Activated CD4-positive, CD25-positive, alpha-beta regulatory T cell treated with anti-CD3 and anti-CD28 coated beads, Interleukin-2, amount 50 U/mL, for 24 hours (primary cell): ENCODE measurements at places on chromosomes 7 and 10.

DNA sequence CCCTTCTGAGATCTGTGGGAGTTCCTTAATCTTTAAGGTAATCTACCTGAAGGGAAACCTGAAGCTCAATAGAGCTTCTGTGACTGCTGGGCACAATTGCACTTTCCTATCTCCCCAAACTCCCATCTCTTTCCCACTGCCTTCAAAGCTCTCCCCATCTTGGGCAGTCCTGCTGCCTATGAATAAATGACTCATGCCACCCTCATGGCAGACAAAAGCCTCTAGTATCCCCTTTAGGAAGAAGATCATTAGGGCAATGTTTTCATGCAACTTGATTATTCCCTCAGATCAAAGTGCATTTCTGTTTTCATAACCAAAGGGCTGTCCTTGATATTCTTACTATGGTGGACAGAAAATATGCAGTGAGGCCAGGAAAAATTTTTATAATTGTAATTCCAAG lies 704.9 kb upstream of the LRRN3 start:
- ATAC-seq = no peak

DNA sequence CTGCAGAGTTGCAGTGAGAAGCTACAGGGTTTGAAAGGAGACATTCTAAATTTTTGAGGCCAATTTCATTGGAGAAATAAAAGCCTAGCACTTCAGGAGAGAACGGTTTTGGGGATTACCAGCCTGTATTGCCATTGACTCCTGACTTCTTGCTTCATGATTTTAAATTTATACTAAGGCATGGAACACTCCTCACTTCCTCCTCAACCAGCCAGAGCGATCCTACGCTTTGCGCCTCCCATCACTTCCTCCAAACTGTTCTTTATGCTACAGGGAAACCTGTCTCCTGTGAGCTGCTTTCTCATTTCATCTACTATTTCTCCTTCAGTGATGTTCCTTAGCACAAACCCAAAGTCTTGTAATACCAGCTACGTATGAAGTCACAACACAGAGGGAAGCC lies 495.1 kb downstream of the SUGCT start:
- ATAC-seq = no peak

- ATAC-seq = no peak
Observed at GRCh38 chr10:118557946-118558345, 37.5 kb downstream of the PRLHR start.

- no peak for ATAC-seq
Observed at GRCh38 chr10:102122450-102122849, 2.3 kb upstream of the LDB1 start.

DNA sequence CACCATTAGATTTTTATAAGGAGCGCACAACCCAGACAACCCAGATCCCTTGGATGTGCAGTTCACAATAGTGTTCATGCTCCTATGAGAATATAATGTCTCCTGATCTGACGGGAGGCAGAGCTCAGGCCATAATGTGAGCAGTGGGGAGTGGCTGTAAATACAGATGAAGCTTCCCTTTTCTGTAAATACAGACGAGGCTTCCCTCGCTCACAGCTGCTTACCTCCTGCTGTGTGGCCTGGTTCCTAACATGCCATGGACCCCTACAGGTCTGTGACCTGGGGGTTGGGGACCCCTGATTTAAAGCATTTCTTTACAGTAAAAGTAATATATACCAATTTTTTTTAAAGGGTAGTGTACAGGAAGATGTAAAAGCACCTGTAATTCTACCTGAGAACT lies 33.2 kb downstream of the HELLS start:
- ATAC-seq = no peak

DNA sequence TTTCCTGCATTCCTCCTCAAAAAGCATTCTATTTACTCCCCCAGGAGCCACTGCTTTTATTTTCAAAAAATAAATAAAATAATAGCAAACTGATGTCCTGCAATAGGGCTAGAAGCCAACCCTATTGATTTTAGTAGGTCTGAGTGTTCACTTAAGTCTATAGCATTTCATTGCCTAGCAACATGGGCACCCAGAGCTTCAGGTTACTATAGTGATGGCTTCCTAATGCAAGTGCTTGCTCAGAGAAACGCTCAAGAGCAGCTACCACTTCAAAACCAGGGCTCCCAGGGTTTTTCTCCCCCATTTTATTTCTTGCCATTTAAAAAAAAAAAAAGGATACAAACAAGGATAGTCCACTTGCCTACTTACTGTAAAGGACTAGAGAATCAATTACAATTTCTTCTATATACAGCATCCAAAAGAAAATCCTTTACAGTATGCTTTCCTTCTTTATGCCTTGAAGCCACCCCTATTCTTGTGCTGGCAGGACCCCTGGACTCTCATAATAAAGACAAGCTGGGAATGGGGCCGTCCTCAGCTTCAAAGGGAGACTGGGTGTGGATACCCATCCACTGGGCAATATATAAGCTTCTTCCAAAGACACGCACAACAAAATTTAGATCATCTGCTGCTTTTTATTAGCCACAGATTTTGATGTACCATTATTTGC lies 133.3 kb downstream of the VPS41 start:
- no peak for ATAC-seq

DNA sequence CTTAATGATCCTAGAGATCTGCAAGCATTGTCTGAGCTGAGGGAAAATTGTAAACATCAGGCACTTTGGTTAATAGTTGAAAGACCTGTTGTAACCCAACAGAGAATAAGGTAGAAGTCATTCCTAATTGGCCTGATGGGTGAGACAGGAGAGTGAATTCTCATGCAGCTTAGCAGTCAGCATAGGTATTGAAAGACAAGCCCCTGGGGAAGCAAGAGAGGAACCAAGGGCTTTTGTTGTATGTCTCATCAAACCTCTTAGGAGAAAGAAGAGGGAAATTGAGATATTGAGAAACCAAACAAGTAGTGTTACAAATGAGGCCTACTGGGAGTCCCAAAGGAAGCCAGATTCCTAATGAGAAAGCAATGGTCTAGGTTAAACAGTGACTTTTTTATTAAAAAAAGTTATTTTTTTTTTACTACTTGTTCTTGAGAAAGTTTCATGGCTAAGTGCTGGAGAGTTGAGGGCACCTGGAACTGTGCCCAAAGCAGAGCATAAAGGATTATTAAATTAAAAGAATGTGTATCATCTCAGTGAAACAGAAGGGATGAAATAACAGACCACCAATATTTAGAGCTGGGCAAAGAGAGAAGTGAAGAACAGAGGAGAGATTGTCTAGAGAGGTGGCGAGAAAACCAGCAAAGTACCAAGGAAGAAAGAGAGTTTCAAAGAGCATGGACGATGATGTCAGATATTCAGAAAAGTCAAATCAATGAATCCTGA lies 168.9 kb downstream of the CDK14 start:
- ATAC-seq = no peak

DNA sequence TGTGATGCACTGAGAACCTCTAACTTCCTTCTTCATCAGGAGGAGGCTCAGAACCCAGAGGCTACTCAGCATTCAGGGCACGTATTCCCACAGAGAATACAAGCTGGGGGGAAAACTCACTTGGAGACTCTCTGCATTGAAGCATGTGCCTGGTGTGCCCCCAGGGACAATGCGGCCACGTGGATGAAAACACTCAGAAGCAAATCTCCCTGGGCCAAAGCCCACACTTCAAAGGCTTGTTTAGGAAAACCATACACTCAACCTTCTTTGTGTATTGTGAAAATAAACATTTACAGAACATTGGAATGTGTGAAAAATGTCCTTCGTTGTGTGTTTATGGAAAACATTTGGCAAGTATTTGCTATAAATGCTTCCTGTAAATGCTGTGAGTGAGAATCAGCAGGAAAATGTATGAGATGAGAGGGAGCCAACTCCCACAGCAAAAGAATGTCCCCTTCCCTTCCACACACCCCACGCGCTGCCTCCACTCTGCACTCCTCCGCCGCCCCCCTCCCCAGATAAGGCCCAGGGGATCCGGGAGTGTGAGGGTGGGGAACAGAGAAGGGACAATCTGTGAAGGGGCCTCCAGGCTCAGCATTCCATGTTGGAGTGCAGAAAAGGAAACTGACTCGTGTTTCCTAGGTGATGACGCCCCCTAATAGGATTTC lies 339.5 kb downstream of the ELMO1 start:
- no peak for ATAC-seq

DNA sequence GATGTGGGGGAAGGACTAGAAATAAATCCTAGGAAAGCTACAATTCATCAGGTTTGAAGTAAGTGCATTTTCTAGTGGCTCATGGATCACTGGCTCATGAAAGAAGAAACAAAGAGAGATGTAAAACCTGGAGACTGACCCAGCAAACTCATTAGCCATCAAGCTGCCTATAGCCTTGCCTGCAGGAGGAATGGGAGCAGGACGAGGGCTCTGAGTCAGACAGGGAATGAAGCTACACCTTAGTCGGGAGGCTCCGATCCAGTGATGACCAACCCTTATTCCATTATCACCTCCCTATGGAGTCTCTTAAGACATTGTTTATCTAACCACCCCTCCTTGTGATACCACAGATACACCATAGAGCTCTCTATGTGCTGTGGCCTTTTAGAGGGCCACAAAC lies 112.5 kb upstream of the WDR11 start:
- ATAC-seq = no peak

GRCh38 chr7:106260136-106260561 lies 24.6 kb downstream of the NAMPT start:
- ATAC-seq = no peak

DNA sequence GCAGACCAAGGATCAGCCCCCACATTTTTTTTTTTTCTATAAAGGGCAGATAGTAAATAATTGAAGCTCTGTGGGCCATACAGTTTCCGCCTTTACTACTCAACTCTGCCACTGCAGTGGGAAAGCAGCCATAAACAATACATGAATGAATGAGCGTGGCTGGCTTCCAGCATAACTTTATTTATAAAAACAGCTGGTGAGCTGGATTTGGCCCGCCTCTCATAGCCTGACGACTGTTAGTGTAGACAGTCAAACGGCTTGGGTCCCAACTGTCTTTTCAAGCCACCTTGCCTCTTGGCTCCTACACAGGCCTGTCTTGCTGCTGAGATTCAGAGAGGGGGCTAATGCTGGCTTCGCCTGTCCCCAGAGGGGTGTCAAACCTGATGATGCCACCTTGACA lies 169.8 kb upstream of the GPR26 start:
- ATAC-seq = no peak

GRCh38 chr7:92813390-92814024 lies 22.9 kb downstream of the CDK6 start:
- ATAC-seq = peak; percentile 63

- ATAC-seq = no peak
Observed at GRCh38 chr10:132788831-132789219, 2.9 kb upstream of the NKX6-2 start.

DNA sequence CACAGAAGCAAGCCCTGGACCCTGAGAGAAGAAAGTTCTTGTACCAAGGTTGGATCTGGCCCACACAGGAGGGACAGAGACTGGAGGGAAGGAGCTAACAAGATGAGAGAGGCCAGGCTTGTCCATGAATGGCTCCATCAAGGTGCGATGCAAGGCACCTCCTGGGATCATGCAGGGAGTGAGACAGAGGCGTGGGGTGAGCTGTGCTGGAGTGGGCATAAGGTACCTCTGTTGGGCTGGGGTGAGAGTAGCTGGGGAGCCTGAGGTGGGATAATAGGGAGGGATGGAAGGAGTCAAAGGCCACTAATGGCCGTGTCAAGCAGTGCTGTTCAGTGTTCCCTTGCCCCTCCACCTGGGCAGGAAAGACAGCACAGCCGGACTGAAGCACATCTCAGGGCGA lies 9.9 kb downstream of the TMEM72 start:
- ATAC-seq = no peak

DNA sequence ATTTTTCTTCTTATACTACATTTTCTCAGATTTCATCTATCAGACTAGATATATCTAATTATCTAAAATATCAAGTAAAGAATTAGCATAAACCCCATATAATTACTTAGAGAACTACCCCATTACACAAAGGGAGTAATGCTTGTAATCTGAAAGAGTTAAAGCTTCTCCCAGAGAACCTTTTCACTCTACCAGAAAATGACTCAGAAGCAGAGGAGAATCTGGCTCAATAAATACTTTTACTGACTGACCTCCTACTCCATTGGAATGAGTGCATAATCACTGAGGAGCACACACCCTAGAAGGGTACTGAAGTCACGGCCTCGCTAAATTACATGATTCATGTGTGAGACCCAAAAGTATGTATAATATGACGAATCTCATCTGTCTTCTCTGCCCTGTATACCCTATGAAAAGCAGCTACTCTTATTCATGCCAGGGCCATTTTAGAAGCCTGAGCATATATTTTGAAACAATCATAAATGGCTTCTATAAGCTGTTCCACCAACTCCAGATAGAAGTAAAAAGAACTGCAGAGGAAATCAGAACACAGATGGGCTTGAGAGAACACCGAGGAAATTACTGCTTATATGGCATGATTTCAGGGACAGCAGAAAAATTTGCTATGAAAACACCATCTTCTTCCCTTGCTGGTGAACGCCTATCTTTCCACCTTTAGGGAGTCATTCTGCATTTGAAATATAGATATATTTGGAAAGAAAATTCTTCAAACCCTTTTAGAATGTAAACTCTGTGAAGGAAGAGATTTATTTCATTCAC lies 32.7 kb downstream of the DNMBP start:
- no peak for ATAC-seq

DNA sequence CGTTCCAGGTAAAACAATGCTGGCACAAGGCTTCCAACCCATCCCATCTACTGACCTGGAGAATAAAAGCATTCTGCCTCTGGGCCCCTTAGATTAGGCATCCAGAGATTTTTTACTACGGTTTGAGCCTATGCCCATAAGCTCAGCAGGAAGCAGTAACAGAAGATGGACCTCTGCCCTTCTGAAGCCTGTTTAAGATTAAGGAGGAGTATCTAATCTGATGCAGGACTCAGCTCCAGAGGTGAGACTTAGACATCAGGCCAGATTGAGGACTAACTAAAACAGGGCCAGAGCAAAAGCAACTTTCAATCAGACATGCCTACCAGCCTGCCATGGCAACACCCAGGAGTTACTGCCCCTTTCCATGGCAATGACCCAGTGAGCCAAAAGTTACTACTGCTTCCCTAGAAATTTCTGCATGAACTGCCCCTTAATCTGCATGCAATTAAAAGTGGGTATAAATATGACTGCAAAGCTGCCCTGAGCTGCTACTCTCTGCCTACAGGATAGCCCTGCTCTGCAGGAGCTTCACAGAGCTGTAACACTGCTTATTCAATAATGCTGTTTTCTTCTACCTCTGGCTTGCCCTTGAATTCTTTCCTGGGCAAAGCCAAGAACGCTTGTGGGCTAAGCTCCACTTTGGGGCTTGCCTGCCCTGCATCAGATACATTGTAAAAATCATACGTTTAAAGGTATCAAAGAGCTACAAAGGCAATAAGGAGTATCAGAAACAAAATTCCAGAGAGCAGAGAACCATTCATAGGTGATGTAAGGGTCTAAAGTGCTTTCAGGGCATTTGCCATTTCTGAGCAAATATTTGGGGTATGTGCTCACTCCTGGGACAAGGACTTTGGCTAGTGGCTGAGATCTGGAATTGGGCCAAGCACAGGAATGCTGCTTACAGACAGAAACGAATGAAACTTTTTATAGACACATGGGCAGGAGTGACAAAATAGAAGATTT lies 25.0 kb upstream of the CNNM1 start:
- ATAC-seq = no peak

- ATAC-seq = no peak
Observed at GRCh38 chr7:131578602-131579001, 22.2 kb upstream of the PODXL start.
